ENCODE measurements at places on chromosomes 6 and 20.

GRCh38 chr6:127737768-127738167 is 160.8 kb downstream of the C6orf58 start:
- no peak for DNase-seq

- peak; percentile 34 for DNase-seq
Observed at GRCh38 chr20:62838128-62838891, 21.5 kb downstream of the COL9A3 start.

DNA sequence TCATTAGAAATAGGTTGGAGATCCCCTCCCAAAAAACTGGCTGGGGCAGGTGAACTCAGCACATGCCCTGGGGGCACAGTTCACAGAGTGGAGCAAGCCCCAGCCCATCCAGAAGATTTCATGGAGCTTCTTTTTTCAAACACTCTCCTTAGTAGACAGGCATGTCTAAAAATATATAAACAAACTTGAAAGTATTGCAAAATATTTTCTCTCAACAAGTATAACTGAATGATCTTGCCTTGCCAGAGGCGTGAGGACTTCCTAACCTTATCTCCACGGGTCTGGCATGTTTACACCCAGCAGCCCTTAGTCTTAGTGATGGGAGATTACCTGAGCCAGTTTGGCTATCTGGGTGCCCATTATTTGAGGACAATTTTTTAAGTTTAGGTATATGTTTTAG is 107.1 kb downstream of the QRSL1 start:
- DNase-seq = no peak

DNA sequence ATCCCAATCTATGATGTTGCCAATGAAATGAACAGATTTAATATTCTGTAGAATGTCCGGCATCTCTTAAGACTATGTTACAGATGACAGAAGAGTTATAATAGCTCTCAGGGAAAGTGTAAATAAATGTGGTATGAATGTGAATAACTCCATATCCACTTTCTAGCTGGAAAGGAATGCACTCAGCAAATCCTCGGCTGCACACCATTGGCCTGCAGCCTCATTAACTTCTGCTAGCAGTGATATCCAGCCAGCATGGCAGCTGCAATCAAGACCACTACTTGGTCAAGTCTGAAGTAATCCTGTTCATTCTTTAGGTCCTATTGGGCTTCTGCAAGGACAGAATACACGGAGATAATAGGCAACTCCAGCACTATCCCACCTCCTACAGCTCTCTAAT is 17.3 kb upstream of the MICA start:
- no peak for DNase-seq

GRCh38 chr20:57266291-57267157 is at the start of gene BMP7:
Gene BMP7 (minus strand): TSS chr20:57266641. CDS start chr20:57266122, 519 bp downstream.
- peak; percentile 52 for DNase-seq

DNA sequence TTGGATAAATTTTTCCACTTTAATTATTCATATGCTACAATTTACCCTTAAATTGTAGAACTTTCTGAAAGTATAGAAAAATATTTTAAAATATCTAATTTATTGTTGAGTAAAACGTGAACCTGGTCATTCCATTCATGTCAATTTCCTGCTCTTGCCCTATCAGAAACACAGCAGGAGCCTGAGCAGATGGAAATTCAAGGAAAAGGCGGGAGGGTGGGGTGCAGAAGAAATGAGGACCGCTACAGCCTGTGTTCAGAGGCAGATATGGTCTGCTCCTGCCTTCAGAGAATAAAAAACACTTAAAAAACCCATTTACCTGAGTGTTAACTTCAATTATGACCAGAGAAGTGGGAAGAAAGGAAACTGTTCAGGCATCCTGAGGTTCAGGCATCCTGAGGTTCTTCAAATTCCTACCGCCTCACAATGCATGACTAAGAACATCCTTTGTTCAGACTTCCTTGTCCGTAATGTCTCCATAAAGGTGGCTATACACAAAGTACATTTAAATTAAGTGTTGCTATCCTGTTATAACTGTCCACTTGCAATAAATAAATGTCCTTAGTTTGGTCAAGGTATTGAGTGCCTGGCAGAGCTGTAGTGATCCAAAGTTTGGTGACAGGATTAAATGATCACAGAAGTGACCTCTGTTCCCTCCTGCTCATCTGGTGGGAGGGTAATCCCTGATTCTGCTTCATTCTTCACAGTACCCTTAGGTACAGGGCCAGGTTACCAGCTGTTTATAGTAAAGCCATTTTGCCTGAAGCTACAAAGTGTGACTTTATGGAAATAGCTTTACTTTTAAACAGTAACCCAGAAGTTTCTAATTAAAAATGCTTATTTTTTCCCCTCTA is 109.1 kb downstream of the MAN1A1 start:
- DNase-seq = no peak

- DNase-seq = no peak
Observed at GRCh38 chr6:82861121-82861520, 204.5 kb downstream of the UBE3D start.

GRCh38 chr6:28209753-28210535 is 15.1 kb upstream of the ZSCAN9 start:
- no peak for DNase-seq

DNA sequence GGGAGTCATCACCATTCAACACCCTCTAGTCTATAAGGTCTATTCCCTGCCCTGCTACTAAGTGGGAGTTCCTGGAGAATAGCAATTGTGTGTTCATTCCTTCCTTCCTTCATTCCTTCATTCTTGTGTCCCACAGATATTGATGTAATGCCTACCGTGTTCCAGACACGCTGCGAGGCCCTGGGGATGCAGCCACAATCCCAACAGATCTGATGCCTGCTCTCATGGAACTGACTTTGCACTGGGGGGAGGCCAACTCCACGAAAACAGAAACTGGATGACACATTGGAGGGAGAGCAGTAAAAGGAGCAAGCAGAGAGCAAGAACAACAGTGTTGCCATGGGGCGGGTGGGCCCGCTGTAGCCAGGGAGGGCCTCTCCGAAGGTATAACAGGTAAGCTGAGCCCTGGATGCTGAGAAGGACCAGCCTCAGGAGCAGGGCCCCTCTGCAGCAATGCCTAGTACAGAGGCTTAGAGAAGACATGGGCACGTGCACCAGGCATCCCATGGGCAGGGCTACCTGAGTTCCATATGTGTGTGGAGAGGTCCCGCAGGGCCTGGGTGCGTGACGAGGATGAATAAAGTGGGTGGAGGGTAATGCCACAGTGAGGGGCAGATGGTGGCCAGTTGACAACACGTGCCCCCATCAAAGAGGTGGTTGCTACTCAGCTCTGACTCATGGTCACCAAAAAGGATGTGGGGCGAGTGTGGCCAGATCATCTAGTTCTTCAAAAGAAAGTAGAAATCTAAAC is 173.9 kb downstream of the NFATC2 start:
- DNase-seq = no peak

- no peak for DNase-seq
Observed at GRCh38 chr6:142926177-142926493, 18.8 kb downstream of the HIVEP2 start.

GRCh38 chr20:16477632-16478031 is 95.6 kb downstream of the KIF16B start:
- DNase-seq = no peak

- DNase-seq = no peak
Observed at GRCh38 chr20:53371216-53371615, 222.4 kb downstream of the ZNF217 start.

DNA sequence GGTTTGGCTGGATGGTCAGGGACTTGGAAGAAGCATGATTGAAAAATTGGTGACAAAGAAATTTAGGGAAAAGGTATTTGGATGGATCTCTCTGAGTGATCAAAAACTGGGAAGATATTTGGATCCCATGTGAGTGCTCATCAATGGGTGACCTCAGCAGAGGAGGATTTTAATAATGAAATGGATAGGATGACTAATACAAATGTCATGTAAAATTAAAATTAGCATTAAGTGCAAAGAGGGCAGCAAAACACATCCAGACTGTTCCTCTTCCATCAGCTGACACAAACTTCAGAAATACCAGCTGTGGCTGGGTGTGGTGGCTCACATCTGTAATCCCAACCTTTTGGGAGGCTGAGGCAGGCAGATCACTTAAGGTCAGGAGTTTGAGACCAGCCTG is 151.7 kb downstream of the THBS2 start:
- no peak for DNase-seq

- DNase-seq = no peak
Observed at GRCh38 chr6:169566961-169567750, 134.7 kb downstream of the WDR27 start.

DNA sequence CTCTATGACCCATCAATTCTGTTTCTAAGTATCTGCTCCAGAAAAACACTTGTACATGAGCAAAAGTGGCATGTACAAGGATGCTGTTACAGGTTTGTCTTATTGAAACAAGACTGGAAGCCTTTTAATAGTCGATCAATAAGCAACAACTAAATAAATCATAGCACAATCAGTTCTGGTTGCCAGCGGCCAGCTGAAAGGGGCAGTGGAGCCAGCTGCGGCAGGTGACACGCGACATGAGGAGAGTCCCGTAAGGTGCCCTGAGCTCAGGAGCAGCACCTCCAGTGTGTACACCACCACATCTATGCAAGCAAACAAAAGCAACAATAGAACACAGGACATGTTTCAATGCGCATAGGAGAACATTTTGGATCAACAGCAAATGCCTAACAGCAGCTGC is 20.7 kb upstream of the NNAT start:
- no peak for DNase-seq

DNA sequence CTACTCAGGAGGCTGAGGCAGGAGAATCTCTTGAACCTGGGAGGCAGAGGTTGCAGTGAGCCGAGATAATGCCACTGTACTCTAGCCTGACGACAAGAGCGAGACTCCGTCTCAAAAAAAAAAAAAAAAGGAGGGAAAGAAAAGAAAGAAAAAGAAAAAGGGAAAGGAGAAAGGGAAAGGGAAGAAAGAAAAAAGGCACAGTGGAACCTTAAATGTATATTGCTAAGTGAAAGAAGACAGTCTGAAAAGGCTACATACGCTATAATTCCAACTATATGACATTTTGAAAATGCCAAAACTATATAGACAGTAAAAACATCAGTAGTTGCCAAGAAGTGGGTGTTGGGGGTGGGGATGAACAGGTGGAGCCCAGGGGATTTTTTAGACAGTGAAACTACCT is 16.2 kb downstream of the PPIL4 start:
- DNase-seq = no peak

DNA sequence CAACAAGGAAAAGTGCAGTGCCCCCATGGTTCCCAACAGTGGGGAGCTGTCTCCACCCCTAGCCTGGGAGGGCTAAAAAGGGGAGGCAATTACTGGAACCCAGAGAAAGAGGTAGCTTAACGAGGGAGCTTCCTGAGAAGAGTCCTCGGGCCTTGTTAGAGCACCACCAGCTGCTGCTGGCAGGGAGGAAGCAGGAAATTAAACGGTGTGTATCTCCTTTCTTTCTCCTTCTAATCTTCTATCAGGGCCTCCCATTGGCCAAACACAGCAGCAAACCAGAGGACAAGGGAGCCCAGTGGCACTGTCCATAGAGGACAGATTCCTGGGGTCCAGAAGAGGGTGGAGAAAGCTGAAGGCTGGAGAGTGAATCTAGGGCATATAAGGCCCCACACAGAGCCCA is 7.6 kb upstream of the BTN2A2 start:
- no peak for DNase-seq

- DNase-seq = no peak
Observed at GRCh38 chr20:87401-87800, at the start of gene DEFB125. Gene DEFB125 (plus strand): TSS chr20:87672. CDS start chr20:87710, 38 bp downstream.

DNA sequence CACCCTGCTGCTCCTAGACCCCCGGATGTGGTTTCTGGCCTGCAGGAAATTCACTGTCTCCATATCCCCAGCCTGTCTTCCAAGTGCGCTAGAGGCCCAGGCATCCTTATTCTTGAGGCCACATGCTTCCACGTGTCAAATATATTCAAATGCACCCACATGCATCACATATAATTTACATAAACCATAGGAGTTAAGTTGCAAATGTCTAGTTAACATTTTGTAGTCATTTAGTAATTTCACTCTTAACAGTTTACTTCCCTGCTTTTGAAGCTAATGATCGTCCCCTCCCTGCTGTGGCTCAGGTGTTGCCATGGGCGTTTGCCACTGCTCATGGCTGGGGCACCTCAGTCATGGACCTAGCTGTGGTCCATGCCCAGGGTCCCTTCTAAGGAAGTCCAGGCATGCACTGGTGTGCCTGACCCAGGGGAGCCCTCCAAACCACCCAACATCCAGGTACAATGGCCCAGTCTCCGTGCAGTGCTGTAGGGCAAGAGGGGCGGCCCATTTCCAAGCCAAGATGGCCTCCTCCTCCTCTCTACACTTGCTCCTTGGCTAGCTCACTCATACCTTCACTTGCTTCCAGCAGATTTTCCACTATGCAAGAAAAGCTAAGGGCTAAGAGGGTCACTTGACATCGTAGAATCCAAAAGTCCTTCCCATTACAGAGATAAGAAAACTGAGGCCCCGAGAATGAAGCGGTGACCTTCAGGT is 42.4 kb downstream of the FGD2 start:
- DNase-seq = no peak

GRCh38 chr6:13098793-13099570 is 229.4 kb downstream of the TBC1D7 start:
- no peak for DNase-seq
